Activated T-cell treated with anti-CD3 and anti-CD28 coated beads, Interleukin-2, amount 50 U/mL, for 1 hour (primary cell): ENCODE measurements at places on chromosomes 4 and X.

DNA sequence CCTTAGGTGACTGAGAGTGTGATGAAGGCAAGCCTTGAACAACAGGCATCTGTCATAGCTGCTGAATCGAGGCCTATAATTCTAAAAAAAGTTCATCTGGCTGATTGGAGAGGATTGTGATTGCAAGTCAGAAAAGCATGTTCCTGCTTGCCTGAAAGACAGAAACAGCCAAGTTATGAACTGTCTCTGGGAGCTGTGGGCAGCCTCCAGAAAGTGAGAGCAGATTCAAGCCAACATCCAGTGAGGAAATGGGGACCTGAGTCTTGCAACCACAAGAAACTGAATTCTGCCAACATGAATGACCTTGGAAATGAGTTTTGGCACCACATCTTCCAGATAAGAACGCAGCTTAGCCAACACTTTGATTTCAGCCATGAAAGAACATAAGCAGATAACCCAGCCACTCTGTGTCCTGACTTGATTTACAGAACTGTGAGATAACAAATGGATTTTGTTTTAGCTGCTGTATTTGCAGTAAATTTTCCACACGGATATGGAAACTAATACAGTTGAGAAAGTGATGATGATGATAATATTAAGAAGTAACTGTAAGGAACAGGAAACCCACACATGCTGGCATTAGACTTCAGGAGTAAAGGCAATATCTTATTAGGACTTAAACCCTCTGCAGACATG lies 240.3 kb upstream of the NDST3 start:
- no peak for DNase-seq

DNA sequence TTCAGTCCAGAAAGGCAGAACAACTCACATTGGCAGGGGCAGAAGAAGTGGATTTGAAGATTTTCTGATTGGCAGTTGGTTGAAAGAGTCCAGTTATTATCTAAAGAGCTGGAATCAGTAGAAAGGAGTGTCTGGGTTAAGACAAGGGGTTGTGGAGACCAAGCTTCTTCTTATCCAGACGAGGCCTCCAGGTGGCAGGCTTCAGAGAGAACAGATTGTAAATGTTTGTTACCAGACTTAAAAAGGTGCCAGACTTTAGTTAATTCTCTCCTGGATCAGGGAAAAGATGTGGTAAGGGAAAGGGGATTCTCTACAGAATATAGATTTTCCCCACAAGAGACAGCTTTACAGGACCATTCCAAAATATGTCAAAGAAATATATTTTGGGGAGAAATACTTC lies 36.7 kb upstream of the TLR3 start:
- DNase-seq, result no peak

GRCh38 chr4:37445023-37445422 lies 200.5 kb downstream of the NWD2 start:
- no peak for DNase-seq

GRCh38 chr4:147580396-147580795 lies 36.8 kb upstream of the TMEM184C start:
- DNase-seq, result no peak

DNA sequence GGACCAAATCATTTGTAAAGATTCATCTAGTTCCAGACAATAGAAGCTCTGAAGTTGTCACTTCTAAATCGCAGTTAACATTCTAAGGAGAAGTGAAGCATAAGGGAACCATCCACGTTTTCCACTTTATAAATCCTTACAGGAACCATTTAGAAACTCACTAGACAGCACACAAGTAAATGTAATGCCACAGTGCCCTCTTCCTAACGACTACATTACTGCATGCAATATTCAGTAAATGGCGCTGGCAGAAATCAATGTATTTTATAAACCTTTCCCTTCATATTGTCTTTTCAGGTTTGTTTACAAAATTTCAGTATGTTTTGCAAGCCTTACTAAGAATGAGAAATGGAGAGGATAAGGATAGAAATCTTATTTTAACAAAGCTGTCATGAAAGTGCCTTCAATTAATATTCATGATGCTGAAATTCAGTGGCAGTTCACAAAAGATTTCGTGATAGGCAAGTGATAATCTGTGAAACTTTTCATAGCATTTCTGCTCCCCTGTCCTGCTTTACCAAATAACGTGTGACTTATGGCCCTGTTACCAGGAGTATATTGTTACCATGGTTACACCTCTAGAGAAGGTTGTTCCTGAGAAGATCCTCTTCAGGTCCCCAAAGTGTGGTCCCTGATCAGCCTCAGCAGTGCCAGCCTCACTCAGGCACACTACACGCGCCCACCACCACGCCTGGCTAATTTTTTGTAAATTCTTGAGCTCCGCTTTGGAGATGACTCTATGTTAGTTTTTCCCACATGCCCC lies 54.2 kb downstream of the TMA16 start:
- DNase-seq, result no peak

- no peak for DNase-seq
Observed at GRCh38 chr4:158809611-158810486, 41.0 kb downstream of the FNIP2 start.

DNA sequence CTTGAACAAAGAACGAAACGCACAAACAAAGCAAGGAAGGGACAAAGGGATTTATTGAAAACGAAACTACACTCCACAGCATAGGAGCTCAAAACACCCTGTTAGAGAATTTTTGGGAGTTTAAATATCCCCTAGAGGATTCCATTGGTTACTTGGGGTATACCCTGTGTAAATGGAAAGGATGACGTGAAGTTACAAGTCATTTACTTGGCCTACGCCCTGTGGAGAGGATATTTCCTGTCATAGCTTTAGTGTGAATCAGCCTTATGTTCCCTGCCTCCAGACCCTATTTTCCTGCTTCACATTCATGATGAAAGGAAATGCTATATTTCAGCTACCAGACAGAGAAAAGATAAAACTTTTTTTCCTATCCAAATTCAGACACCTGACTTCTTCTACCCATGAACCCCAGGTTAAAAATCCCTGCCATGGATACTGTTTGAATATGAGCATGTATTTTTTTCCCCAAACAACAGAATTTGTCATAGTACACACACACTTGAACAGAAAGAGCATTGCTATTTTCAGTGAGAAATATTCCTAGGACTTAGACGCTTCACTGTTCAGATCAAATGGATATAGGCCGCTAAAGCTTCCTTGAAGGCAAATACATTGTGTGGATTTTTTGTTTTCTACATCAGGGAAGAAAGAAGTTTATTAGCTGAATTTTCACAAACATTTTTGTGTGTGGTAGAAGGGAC lies 20.4 kb downstream of the PIN4 start:
- DNase-seq, result no peak

GRCh38 chr4:114184901-114185300 lies 205.5 kb upstream of the ARSJ start:
- no peak for DNase-seq

- DNase-seq, result no peak
Observed at GRCh38 chr4:68342134-68342533, 7.8 kb downstream of the YTHDC1 start.

- DNase-seq, result no peak
Observed at GRCh38 chr4:186946682-186947294, 223.1 kb upstream of the FAT1 start.

- no peak for DNase-seq
Observed at GRCh38 chrX:24646006-24646405, 1.1 kb downstream of the PCYT1B start.

GRCh38 chr4:6386091-6386490 lies 86.3 kb downstream of the PPP2R2C start:
- DNase-seq, result no peak

DNA sequence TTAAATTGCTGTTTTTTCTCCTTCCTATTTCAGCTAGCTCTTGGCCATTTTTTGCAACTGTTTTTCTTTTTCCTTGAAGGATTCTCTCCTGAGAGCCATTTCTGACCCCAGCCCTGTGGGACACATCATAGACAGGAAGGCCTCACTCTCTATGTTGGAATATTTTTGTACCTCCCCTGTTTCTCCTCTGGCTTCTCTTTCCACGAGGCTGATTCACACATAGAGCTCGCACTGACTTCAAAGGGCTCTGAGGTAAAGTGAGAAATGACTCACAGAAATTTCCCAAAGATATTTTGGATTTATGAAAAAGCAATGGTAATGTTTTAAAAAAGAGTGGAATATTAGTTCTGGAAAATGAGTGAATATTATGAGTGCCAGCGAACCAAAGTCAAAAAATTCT lies 181.7 kb upstream of the IGFBP7 start:
- DNase-seq, result no peak

GRCh38 chrX:107507744-107508117 lies 58.3 kb downstream of the FRMPD3 start:
- no peak for DNase-seq

DNA sequence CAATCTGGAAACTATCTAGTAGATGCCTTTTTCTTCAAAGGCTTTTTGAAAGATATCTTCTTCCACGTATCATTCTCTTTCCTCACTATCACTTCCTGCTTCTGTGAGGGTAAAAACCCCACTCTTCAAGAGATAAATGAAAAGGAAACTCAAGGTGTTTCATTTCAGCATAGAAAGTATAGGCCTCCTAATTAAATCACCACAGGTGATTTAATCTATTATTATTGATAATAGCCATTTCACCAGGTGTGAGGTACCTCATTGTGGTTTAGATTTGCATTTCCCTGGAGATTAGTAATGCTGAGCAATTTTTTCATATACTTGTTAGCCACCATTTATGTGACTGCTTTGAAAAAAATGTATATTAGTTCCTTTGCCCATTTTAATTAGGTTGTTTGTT lies 92.0 kb upstream of the EMCN start:
- DNase-seq, result no peak

DNA sequence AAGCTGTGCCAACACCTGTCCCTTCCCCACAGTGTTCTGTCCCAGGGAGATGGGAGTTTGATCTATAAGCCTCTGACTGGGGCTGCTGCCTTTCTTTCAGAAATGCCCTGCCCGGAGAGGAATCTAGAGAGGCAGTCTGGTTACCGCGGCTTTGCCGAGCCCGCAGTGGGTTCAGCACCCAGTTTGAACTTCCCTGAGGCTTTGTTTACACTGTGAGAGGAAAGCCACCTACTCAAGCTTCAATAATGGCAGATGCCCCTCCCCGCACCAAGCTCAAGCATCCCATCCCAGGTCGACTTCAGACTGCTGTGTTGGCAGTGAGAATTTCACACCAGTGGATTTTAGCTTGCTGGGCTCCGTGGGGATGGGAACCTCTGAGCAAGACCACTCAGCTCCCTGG lies 33.3 kb upstream of the ARSJ start:
- no peak for DNase-seq

- no peak for DNase-seq
Observed at GRCh38 chr4:153265306-153266047, 61.2 kb downstream of the TRIM2 start.
